ENCODE measurements at places on chromosomes 12 and 14.
A peak's percentile ranks its signal among the peaks of the same experiment; 100 is the strongest.

DNA sequence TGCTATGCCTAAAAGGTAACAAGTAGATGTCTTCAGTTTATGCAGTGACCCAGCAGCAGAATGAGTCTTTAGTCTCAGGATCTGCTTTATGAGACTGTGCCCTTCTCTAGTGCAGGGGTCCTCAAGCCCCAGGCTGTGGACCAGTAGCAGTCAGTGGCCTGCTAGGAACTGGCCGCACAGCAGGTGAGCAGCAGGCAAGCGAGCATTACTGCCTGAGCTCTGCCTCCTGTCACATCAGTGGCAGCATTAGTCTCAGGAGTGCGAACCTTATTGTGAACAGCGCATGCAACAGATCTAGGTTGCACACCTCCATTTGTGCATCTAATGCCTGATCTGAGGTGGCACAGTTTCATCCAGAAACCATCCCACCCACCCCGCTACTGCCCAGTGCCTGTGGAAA, 38.4 kb downstream of the LRP6 start:
- no peak for DNase-seq

DNA sequence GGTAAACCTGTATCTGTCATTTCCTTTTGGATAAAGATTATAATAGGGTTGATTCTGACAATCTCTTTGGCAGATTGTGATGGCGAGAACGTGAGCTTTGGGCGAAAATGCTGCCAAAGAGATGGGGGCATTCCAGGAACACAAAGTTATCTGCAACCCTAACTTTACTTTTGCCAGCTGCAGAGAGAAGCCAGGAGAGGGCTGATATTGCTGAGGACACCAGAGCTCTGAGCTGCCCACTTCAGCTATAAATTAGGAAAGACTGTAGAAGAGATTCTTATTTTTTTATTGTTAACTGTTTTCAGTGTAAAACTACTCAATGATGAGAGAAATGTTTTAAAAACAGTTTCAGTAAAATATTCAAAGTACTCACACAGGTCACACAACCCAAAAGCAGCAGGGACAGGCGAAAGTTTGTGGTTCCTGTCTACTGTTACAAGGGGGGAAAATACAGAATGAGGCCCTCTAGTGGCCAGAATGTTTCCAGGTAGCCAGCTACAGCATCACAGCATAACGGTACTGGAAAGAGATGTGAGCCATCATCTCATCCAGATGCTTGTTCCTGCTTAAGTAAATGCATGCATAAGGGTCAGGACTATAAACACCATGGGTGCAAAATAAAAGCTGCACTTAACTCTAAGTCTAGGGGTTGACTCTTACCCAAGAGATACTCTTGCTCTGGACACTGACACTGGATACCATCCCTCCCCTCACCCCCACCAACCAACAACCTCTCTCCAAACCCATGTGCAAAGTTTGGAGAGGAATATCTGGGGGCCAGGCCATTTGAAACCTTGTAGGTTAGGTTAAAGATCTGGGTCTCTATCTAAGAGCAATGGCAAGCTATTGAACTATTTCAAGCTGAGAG, 498.4 kb downstream of the RMST start:
- no peak for DNase-seq

DNA sequence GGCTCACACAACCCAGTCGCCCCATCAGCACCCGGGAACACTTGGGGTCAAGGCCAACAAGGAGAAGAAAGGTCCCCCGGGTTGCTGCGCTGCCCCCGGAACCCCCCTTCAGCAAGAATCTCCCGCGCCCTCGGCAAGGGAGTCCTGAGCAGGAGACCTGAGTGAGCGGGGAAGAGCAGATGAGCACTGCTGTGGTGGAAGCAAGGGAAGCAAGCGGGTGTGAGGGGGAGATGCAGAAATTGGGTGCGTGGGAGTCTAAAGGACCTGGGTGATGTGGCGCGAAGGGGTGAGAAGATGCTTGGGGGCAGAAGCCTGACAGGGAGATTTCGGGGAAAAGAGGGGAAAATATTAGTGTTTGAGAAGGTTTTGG, 105.5 kb upstream of the PRB2 start:
- DNase-seq = no peak

GRCh38 chr14:64948612-64949210, 6.2 kb upstream of the GPX2 start:
- DNase-seq = no peak

DNA sequence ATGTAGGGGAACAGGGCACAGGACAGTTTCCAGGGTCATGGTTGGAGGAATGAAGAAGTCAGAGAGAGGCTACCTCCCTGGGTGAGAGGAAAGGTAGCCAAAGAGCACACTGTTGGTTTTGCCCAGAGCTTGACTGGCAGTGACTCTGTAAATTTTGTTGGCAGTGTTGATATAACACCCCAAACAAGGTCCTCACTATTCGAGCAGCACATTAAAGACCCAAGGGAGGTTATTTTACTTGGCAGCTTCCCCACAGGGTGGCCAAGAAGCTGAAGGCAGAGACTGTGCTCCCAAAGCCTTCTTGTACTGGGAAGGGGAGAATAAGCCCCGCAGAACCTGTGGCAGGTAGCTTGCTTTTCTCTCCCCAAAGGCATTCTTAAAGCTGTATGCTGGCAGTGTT, 40.6 kb downstream of the WSCD2 start:
- DNase-seq = no peak

- no peak for DNase-seq
These were observed 353.8 kb downstream of the AACS start for GRCh38 chr12:125418902-125419564.

- DNase-seq = no peak
These were observed 10.5 kb upstream of the SELPLG start for GRCh38 chr12:108643941-108644810.

GRCh38 chr12:122064780-122065588, 13.6 kb upstream of the MLXIP start:
- DNase-seq = no peak

DNA sequence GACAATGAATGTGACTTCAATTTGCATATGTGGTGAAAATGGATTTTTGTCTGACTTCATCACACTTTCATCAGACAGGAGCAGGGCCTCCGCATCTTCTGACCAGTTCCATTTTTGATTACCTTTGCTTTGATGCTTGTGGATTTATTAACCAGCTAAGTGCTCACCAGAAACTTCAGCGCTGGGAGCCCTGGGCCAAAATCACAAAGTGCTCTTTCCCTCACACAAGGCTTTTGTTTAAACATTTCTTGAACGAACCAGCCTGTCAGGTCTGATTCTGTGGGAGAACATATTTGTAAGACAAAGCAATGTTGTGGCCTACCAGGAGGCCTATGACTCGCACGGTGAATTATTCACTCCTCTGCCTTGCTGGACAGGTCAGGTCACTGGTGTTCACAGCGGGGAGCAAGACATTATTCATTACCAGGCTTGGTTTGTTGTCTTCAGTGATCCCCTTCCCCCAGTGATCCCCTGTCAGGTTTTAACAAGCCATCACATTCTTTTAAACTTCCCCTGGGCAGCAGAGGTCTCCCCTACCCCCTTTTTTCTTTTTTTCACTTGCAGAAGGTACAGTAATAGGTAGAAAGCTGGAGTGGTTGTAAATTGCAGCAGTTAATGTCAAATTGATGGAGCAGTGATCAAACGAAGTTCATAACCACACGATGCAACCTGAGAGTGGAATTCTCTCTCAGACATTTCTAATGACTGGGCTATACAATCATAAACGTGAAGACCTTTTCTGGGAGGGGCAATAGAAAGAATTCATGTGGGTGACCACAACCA, 167.5 kb upstream of the PRICKLE1 start:
- DNase-seq = no peak

- no peak for DNase-seq
These were observed 17.7 kb upstream of the ASCL1 start for GRCh38 chr12:102939670-102940222.

GRCh38 chr12:102095677-102096263, 24.1 kb downstream of the NUP37 start:
- DNase-seq = no peak

DNA sequence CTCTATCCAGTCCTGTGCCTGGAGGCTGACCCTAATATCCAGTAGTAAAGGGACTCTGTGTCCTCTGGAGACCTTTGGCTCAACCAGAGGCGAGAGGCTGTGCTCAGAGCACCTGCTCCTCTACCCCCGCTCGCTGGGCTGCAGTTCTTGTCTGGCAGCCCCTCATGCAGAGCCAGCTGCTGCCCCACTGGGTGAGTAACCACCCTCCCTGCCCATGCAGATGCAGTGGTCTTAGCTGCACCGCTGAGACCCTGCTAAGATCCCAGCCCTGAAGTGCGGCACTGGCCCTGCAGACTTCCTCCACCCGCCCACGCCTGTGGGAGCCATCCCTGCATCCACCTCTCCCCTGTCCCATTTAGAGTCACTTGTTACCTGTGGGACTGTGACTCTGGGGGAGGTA, 347.5 kb upstream of the SFSWAP start:
- DNase-seq = no peak

GRCh38 chr12:63075376-63076060, 75.5 kb downstream of the AVPR1A start:
- no peak for DNase-seq

- DNase-seq = no peak
These were observed 6.6 kb downstream of the CACNB3 start for GRCh38 chr12:48824905-48825304.

- DNase-seq = no peak
These were observed 12.8 kb upstream of the PALS1 start for GRCh38 chr14:67228325-67228984.

GRCh38 chr12:90989686-90990111, 15.1 kb downstream of the EPYC start:
- no peak for DNase-seq

DNA sequence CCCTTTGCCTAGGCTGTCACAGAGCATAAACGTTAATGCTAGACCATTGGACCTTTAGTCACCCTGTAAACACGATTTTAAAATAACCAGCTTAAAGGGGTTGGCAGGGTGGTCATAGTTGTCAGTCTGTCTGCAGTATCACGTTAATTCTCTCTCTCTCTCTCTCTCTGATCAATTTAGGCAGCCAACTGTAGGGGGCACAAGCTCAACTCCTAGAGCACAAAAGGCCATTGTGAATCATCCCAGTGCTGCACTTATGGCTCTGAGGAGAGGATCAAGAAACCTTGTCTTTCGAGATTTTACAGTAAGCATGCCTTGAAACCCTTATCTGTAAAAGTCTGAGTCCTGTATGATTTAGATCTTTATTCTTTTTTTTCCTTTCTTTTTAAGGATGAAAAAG, 97.1 kb downstream of the SCAF11 start:
- DNase-seq = no peak

DNA sequence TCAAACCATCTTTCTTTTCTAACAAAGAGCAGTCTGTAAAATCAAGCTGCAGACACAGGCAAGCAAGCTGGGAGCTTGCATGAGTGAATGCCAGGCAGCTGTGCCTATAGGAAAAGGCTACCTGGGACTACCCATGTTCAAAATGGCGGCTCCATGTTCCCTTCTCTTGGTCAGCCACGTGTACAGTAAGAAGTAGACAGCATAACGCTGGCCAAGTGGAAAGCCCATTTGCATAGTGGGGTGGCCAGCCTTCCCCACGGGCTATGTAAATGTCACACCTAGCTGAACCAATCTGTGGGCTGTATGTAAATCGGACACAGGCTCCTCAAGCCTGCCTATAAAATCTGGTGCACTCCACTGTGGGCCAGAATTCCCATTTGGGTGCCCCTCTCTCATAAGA, 117.1 kb downstream of the SYT10 start:
- no peak for DNase-seq

DNA sequence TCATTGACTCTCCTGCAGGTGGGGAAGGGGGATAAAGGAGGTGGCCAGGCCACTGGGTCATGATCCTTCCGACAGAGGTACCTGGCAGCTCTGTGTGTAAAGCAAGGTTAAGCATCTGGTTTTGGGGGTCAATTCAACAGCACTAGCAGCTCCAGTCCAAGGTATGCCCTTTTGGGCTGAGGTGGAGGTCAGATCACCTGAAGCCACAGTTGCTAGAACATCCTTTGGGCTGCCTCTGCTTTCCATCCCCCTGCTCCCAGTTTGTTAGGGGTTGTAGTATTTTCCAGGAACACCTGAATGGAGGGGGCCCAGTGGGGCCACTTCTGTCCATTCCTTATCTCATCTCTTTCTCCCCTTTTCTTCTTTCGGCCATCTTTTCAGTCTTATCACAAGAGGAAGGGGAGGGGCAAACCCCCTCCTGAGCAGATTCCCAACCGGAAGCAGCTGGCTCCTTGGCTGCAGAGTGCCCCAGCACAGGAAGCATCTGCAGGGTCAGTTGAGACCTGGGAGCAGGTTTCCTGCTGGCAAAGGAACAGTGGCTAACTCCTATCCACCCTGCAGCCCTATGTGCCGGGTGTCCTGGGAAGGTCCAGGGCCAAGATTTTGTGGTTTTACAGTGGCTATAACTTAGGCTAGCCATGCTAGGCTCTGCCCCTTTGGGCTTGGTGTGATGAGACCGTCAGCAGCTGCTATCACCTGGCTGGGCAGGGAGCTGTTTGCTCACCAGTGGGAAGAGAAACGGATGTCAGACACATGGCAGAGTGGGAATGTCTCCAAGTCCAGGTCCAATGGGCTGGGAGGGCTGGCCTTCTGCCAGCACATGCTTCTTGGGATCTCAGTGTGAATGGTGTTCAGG, 40.2 kb downstream of the SH2B3 start:
- DNase-seq = no peak

DNA sequence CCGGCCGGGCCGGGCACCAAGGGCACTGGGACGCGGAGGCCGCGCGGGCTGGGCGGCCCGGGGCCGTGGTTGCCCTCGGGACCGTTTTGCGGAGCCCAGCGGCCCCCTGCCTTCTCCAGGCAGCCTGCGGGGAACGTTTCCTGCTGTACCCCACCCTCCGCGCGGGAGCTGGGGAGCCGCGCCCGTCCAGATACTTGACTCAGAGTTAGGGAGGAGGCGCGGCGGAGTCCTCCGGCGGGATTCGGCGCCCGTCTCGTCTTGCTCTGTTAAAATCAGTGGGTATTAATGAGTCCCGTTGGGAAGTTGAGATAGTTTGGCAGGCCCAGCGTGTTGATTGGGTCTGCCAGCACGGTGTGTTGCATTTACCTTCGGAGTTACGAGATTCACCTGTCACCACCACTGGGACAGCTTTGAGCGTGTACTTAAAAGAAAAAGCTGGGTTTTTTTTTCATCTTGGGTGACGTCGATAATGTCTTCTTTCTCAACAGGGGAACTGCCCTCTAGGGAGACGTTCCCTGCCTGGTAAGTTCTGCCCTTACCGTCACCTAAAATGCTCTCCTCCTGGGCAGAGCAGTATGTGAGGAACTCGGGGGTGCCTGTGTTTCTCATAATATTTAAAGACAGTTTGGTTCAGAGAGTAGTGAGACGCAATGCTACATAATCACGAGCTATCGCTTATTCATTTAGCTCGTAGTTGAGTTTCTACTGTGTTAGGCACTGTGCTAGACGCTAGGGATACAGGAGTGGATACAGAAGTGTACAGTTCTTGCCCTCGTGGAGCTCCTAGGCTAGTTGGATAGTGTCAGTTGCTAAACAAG, 596 bp downstream of the DLST start:
- peak; percentile 39 for DNase-seq

GRCh38 chr12:131332224-131332623, 378.5 kb downstream of the ADGRD1 start:
- no peak for DNase-seq

Measured in stimulated activated CD4-positive, alpha-beta T cell treated with anti-CD3 and anti-CD28 coated beads, Interleukin-4, amount 100 ng/mL, for 48 hours (primary cell).